ENCODE measurements at places on chromosomes 6 and 20.

DNA sequence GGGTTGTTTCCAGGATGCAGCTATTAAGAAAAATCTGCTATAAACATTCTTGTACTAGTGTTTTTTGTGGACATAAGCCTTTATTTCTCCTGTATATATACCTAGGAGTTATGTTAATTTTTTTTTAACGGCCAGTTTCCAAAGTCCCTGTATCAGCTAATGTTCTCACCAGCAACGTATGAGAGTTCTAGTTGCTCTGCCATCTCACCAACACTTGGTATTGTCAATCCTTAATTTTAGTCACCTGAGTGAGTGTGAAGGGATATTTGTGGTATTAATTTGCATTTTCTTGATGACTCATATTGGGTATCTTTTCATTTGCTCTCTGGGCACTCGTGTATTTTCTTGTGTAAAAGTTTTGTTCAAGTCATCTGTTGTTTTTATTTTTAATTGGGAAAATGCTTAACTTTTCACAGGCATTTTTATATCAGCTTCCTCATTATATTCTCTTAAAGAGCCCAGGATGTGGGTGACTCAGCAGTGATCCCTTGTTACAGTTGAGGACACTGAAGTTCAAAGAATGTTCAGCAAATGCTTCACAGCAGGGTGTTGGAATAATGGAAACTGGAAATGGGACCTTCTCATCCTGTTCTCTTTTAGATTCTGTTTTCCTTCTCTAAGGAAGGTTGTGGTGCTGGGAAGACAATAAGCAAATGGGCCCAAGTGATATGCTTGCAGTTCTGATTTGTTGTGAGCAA is 211.7 kb upstream of the PRND start:
- DNase-seq: no peak

DNA sequence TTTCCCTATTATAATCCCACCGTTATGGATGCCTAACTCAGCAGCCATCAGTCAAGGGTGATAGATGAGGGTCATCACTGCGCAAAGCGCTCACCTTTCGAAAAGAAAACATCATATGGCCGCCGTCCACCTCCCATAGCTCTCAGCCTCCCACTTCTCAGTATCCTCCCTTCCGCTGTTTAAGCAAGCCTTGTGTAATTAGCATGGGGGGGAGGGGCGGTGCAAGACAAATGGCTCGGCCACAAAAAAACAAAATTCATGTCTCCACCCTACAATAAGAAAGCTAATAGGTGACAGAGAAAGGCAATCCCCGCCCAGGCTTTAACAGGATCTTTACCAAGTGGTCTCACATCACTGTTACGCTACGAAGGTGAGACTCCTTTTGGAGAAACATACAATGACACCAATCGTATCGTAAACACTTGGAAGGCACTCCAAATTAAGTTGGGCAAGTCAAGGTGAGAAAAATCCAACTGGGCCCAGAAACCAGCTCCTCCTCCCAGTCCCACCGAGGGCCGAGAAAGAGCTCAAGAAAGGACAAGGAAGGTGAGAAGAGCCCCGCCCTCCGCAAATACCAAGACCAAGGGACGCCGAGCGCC is 645 bp downstream of the DDX39B start:
- DNase-seq: peak; percentile 47

- no peak for DNase-seq
Measured at GRCh38 chr6:69933239-69933638, 66.9 kb downstream of the COL19A1 start.

DNA sequence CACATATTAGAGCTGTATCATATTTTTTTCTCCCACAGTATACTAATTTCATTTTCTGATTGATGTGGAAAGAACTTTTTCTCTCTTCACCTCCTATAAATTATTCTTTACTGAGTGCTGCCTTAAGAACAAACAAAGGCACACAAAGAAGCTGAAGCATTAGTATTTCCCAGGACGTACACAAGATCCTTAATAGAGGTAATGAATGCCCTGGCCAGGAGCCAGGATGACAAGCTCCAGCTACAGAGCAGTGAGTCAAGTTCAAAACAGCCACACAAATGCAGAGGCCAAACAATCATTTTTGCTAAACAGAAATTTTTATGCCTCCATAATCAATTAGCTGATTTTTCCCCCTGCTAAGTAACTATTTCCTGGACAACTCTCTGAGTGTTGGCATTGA is 639.6 kb downstream of the EPHA7 start:
- DNase-seq: no peak

DNA sequence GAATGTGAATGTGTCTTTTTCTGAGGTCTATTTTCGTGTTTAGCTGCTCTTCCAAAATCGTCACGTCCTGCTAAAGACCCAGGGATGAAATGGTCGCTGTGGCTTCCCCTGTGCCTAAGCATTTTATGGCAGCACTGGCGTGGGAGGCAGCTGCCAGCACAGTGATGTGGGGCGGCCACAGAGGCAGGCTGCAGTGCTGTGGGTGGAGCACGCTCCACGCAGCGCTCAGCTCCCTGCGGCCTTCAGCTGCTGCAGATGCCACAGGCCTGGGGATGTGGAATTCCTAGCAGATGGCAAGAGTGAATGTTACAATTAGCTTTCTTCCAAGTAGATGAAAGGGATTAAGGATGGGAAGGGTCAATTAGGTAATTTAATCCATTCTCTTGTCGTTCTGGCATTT is 242.6 kb downstream of the SMOC2 start:
- DNase-seq: no peak

GRCh38 chr6:141403103-141403502 is 729.6 kb upstream of the GJE1 start:
- DNase-seq: no peak

GRCh38 chr6:75052491-75052890 is 153.4 kb downstream of the COL12A1 start:
- no peak for DNase-seq
